GM23338 (cell line): ENCODE measurements at places on chromosomes 13 and 19. TPM values are rescaled to one million over a fixed set of nuclear protein-coding genes. Genes with fewer than 3 reads are reported as not detected.

- peak; percentile 44 for DNase-seq
Measured at GRCh38 chr13:51249770-51250741, 27.9 kb downstream of the FAM124A start.

DNA sequence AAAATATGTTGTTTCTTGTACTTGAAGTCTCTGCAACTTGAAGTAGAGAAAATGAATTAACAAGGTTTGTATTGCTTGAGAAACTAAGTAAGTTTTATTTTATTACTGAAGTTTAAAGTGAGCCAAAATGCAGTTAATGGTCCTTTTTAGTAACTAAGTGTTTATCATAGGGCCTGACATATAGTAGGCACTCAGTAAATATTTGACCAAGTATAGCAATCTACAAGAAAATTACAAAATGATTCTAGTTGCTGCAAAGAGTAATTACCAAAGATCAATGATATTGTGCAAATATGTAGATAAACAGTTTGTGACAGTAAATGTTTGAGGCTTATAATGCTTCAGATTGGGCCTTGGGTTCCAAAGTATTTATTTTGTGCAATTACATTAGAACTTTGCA is 2.4 kb upstream of the XPO4 start:
- DNase-seq, result no peak

GRCh38 chr13:31846961-31847752 is 107.8 kb downstream of the RXFP2 start:
- DNase-seq, result peak; percentile 44

- peak; percentile 75 for DNase-seq
Measured at GRCh38 chr13:44649104-44649428, 72.9 kb upstream of the TSC22D1 start.

- DNase-seq, result no peak
Measured at GRCh38 chr13:39768962-39769361, 113.5 kb downstream of the COG6 start.

The ZNF208 gene
- polyA plus RNA-seq, result not detected in 2 replicates

The ZNF442 gene
- 0.71 and 1.2 TPM in 2 replicates for polyA plus RNA-seq

The IGFL1 gene
- polyA plus RNA-seq, result not detected in 2 replicates

The PSMD8 gene
- 129 and 138 TPM in 2 replicates for polyA plus RNA-seq

The PRTN3 gene
- 0.68 and 0.87 TPM in 2 replicates for polyA plus RNA-seq
